ENCODE measurements at places on chromosomes 1 and 21. TPM values are rescaled to one million over a fixed set of nuclear protein-coding genes. Genes with fewer than 3 reads are reported as not detected.

HDGF gene
- total RNA-seq: 511 TPM

PROX1 gene
- 2.5 TPM for total RNA-seq

ADORA3 gene
- not detected for total RNA-seq

- H3K36me3 ChIP-seq: peaks cover 34% of the 10 kb centered on the region
- no peak for DNase-seq
- no peak overlapping the region for H3K4me3 ChIP-seq
- H3K27ac ChIP-seq: no peak overlapping the region
- H3K27me3 ChIP-seq: no peaks in the 10 kb centered on the region
These were observed 39.4 kb downstream of the CDC14A start for GRCh38 chr1:100391675-100392074.

DNA sequence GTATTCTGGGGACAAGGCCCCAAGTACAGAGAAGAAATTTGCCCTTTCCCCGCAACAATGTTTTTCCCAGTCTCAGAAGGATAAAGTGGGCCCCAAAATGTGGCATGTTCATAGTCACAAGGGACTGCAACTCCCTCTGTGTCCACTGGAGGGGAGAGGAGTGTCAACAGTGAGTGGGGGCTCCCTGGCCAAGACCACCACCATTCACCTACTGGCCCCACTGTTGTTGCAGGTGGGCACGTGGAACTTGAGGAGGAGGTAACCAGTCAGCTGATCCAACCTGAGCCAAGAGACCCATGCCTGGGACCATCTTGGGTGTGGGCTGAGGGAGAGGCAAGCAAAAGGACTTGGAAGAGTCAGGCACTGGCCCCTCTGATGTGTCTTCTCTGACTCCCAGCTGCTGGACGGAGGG lies 777 bp downstream of the NUDT17 start:
- H3K27me3 ChIP-seq: no peaks in the 10 kb centered on the region
- peaks cover 55% of the 10 kb centered on the region for H3K36me3 ChIP-seq
- peak overlapping the region; percentile 72 for H3K4me3 ChIP-seq
- DNase-seq: peak; percentile 82
- H3K27ac ChIP-seq: no peak overlapping the region

HSPA6 gene
- total RNA-seq: not detected

GRCh38 chr1:231194843-231195516 lies 33.1 kb downstream of the TRIM67 start:
- no peaks in the 10 kb centered on the region for H3K36me3 ChIP-seq
- no peak for DNase-seq
- no peak overlapping the region for H3K4me3 ChIP-seq

DNA sequence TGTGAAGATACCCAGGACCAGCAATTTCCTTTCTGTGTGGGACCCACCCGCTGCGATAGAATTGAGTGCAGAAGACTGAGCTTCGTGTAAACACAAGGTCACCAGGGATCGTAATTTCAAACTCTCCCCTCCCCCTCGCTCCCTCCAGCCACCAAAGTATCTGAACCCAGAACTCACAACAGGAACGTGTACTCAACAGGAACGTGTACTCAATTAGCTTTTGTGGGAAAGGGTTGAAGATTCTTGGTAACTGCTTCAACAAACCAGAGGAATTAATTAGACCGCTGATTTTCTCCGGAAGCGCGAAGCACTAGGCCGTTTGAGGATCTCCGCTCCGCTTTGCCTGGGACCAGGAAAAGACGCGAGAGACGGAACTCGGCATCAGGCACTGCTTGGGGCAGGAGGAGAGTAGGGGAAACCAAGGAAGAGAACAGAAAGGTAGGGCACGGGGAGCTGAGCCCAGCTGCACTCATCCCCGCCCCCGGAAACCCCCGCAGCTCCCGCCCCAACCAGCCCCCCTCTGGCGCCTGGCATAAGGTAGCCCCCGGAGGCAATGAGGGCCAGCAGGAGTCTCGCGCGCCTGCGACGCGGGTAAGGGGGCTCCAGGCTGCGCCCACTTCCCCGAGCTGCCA lies 453 bp downstream of the DRAM2 start:
- no peaks in the 10 kb centered on the region for H3K4me1 ChIP-seq
- peaks cover 26% of the 10 kb centered on the region for H3K36me3 ChIP-seq
- H3K4me3 ChIP-seq: peak overlapping the region; percentile 92
- peak overlapping the region; percentile 92 for H3K27ac ChIP-seq
- peak; percentile 86 for DNase-seq
- no peaks in the 10 kb centered on the region for H3K27me3 ChIP-seq

DNA sequence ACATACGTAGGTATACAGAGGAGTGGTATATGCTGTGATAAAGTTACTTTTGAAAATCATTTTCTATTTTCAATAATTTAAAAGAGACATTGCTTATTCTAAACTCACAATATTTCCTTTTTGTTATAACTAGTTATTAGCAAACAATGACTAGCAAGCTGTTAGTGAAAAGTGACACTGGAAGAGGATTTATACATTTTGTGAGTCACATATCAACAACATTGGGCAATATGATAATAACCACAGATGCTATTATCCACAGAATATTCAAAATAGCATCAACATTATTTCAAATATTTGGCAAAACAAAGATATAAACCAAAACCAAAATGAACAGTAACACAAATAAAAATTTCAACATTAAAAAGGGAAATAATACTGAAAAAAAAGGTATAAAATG lies 104.0 kb upstream of the HP1BP3 start:
- no peaks in the 10 kb centered on the region for H3K4me1 ChIP-seq
- H3K27me3 ChIP-seq: no peaks in the 10 kb centered on the region
- no peak overlapping the region for H3K27ac ChIP-seq
- DNase-seq: no peak
- no peak overlapping the region for H3K4me3 ChIP-seq

ADPRS gene
- 22.1 TPM for total RNA-seq

KRTAP20-4 gene
- not detected for total RNA-seq

DNA sequence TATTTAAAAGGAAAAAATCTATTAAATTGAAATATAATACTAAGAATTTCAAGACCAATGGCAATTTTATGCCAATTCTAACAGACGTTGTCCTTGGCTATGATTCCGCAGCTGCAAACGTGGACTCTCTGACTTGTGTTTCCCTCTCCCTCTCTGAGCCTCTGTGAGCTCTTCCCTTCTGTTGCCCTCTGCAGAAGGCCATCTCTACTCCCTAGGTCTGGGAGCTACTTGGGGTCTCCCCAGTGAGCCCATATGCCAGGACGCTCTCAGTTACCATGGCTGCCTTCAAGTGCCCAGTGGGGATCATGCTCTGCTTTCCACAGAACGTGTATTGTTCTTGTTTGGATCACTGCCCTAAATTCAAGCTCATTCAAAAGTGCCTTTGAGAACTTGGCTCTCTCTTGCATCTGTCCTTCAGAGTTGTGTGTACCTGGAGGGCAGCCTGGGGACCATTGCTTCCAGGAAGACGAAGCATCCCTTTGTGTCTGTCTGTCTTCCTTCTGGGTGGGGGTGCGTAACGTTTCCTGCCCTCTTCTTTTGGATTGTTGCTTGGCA lies 97.5 kb upstream of the TSPAN2 start:
- DNase-seq: no peak
- H3K4me3 ChIP-seq: no peak overlapping the region

GPR161 gene
- total RNA-seq: 31.8 TPM

RAB29 gene
- total RNA-seq: 4.8 TPM

SPTA1 gene
- not detected for total RNA-seq

- H3K4me3 ChIP-seq: no peak overlapping the region
- H3K4me1 ChIP-seq: peaks cover 4% of the 10 kb centered on the region
- no peaks in the 10 kb centered on the region for H3K36me3 ChIP-seq
- no peak overlapping the region for H3K27ac ChIP-seq
- H3K27me3 ChIP-seq: no peaks in the 10 kb centered on the region
- no peak for DNase-seq
These were observed 181.9 kb downstream of the CYYR1 start for GRCh38 chr21:26391166-26391565.

FAM20B gene
- 45.3 TPM for total RNA-seq

DNA sequence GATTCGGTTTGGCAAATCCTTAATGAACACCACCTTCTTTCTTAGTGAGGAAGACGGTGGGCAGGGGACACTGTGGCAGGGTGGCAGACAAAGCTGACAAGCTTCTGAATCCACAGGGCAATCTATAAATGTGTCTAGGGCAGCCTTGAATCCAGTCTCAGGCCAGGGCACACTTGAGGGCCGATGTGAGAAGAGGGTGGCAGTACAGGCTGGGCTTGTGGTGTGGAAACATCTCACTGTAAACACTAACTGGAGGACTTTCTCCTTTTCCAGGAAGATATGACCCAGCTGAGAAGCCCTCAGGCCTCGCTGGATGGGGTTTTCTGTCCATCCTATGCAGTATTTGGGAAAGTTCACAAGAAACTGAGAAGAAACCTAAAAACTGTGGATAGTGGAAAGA lies 46.5 kb downstream of the PKP1 start:
- no peak overlapping the region for H3K4me3 ChIP-seq
- H3K36me3 ChIP-seq: no peaks in the 10 kb centered on the region
- no peak for DNase-seq
- H3K4me1 ChIP-seq: peaks cover 15% of the 10 kb centered on the region
- no peak overlapping the region for H3K27ac ChIP-seq
- H3K27me3 ChIP-seq: no peaks in the 10 kb centered on the region

GRCh38 chr1:159250638-159251216 lies 46.1 kb downstream of the ACKR1 start:
- no peaks in the 10 kb centered on the region for H3K36me3 ChIP-seq
- H3K27ac ChIP-seq: no peak overlapping the region
- H3K4me1 ChIP-seq: peaks cover 9% of the 10 kb centered on the region
- H3K4me3 ChIP-seq: no peak overlapping the region
- H3K27me3 ChIP-seq: no peaks in the 10 kb centered on the region

GRCh38 chr1:96473791-96474434 lies 247.7 kb upstream of the PTBP2 start:
- no peak overlapping the region for H3K27ac ChIP-seq
- DNase-seq: no peak
- H3K4me3 ChIP-seq: no peak overlapping the region
- H3K4me1 ChIP-seq: no peaks in the 10 kb centered on the region

GRCh38 chr1:156444407-156445001 lies 56.1 kb downstream of the MEF2D start:
- H3K27me3 ChIP-seq: peaks cover 49% of the 10 kb centered on the region
- peaks cover 5% of the 10 kb centered on the region for H3K4me1 ChIP-seq
- DNase-seq: peak; percentile 84
- no peak overlapping the region for H3K4me3 ChIP-seq

DNA sequence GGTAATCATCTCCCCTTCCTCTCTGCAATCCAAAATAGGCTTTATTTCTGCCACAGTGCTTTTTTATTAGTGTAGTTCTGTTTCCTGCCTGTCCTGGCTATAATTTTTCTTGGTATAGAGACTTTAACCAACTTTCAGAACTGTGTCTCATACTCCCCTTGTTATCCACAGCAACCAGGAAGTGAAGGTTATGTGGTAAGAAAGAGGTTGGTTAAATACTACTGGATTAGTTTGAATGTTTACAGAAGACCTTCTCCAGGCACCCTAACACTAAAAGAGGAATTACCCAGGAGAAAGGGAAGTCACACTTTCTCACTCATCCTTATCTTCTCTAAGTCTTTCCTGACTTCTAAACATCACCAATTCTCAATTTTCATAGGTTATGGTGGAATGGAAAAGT lies 17.8 kb upstream of the TNFSF4 start:
- no peaks in the 10 kb centered on the region for H3K27me3 ChIP-seq
- no peaks in the 10 kb centered on the region for H3K36me3 ChIP-seq
- H3K27ac ChIP-seq: no peak overlapping the region
- no peak for DNase-seq

GRCh38 chr1:101260556-101261350 lies 23.9 kb downstream of the S1PR1 start:
- H3K4me3 ChIP-seq: no peak overlapping the region
- no peak overlapping the region for H3K27ac ChIP-seq
- no peaks in the 10 kb centered on the region for H3K4me1 ChIP-seq

DNA sequence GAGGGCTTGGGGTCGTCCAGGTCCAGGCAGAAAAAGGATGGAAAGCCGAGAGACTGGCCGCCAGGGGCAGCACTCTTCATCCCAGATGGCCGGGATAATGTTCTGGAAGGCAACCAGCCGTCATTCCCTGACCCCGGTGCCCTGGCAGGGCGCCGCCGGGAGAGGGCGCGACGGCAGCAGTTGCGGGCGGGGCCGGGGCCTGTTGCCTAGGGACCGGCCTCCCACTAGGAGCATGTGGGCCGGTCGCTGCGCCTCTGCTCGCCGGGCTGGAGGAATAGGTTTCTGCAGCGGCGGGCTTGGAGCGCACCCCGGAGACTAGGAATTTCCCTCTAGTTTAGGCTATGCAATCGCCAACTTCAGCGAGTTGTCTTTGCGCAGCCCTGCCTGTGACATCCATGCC lies 11.0 kb downstream of the DMRTB1 start:
- no peaks in the 10 kb centered on the region for H3K4me1 ChIP-seq
- no peaks in the 10 kb centered on the region for H3K36me3 ChIP-seq
- no peaks in the 10 kb centered on the region for H3K27me3 ChIP-seq
- DNase-seq: peak; percentile 99
- H3K27ac ChIP-seq: no peak overlapping the region

DNA sequence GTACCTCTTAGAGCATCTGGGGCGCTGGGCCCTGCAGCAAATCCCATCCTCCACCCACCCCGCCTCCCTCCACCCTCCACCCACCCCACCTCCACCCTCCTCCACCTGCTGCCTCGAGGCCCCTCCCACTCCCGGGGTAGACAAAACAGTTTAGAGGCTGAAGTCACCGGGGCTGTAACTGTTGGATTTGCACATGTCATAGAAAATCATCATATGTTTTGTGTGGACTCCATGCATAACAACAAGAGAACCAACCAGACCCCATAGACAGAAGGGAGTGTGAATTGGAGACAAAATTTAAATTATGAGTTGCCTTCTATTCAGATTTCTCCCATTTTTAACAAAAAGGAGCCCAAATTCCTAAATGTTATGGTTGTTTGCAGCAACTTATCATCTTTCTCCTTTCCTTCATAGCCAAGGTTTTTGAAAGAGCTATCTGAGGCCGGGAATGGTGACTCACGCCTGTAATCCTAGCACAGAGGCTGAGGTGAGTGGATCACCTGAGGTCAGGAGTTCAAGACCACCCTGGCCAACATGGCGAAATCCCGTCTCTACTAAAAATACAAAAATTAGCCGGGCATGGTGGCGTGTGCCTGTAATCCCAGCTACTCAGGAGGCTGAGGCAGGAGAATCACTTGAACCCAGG lies 28.2 kb upstream of the LGALS8 start:
- peak; percentile 67 for DNase-seq
- no peaks in the 10 kb centered on the region for H3K36me3 ChIP-seq

- H3K27ac ChIP-seq: no peak overlapping the region
- DNase-seq: no peak
- H3K36me3 ChIP-seq: no peaks in the 10 kb centered on the region
- no peaks in the 10 kb centered on the region for H3K27me3 ChIP-seq
These were observed 663.4 kb upstream of the PRMT6 start for GRCh38 chr1:106393046-106393445.

DNA sequence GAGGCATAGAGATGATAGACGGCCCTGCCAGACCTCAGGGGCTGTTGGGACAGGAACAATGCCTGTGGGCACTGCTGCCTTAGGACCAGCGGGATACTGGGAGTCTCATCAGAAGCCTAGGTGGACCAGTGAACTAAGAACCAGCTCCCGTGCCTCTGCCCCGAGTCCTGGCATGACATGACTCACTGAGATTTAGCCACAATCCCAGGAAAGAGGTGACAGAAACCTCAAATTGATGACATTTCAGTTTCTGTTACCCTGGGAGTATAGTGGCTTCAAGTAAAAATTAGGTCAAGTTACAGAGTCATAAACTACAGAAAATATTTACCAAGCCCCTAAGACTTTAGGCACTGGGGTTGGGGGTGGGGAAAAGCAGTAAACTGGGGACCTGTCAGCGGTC lies 74.6 kb upstream of the GADD45A start:
- DNase-seq: peak; percentile 25
- H3K36me3 ChIP-seq: no peaks in the 10 kb centered on the region
- no peak overlapping the region for H3K27ac ChIP-seq
- no peaks in the 10 kb centered on the region for H3K27me3 ChIP-seq

- H3K36me3 ChIP-seq: no peaks in the 10 kb centered on the region
- H3K4me3 ChIP-seq: no peak overlapping the region
- peak; percentile 69 for DNase-seq
- no peak overlapping the region for H3K27ac ChIP-seq
- no peaks in the 10 kb centered on the region for H3K27me3 ChIP-seq
- H3K4me1 ChIP-seq: peaks cover 32% of the 10 kb centered on the region
These were observed 4.7 kb downstream of the CHI3L1 start for GRCh38 chr1:203181586-203182386.
